Activated T-cell treated with anti-CD3 and anti-CD28 coated beads, Interleukin-2, amount 50 U/mL, for 24 hours (primary cell): ENCODE measurements at places on chromosomes 2 and 18.

DNA sequence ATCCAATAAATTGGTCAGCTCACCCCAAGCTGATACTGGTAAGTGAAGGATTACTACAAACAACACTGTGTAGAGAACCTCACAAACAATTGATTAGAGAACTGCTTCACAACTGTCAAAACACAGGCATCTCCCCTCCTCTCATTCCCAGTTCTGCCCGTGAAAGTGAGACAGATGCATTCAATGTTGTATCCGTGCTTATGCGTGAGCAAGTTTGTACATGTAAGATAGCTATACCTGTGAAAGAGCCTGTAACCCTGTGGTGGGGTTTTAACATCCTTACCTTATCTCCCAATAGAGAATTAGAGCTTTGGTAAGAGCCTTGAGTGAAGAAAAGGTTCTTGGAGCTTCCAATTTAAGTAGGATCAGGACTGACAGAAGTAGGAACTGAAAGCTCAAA, 9.1 kb downstream of the MARCHF4 start:
- no peaks in the 10 kb centered on the region for H3K36me3 ChIP-seq
- H3K27ac ChIP-seq, result no peak overlapping the region
- H3K27me3 ChIP-seq, result peaks cover 16% of the 10 kb centered on the region
- no peak overlapping the region for H3K4me3 ChIP-seq
- no peak for DNase-seq

DNA sequence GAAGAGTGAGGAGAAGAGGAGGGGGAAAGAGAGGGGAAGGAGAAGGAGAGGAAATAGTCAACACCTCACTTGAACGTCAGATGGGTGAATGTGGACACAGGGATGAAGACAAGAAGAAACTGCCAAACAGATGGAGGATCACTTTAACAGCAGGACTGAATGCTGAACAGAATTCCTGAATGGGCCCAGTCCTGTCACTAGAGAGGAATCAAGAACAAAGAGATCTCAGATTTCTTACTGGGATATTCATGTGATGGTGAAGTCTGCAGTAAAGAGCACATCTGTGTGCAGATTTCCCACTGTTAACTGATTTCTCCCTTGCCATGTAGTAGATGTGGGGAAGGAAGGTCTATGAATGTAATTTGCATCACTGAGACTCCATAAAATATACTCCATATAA, 135.4 kb downstream of the L3MBTL4 start:
- no peak overlapping the region for H3K4me3 ChIP-seq
- DNase-seq, result no peak
- no peak overlapping the region for H3K27ac ChIP-seq

- peaks cover 6% of the 10 kb centered on the region for H3K4me1 ChIP-seq
- no peak for DNase-seq
- H3K27me3 ChIP-seq, result no peaks in the 10 kb centered on the region
- peaks cover 3% of the 10 kb centered on the region for H3K36me3 ChIP-seq
- no peak overlapping the region for H3K4me3 ChIP-seq
- no peak overlapping the region for H3K27ac ChIP-seq
Measured at GRCh38 chr2:11348209-11348749, 3.8 kb upstream of the ROCK2 start.

GRCh38 chr2:216765761-216766262, 70.5 kb upstream of the IGFBP5 start:
- H3K27me3 ChIP-seq, result peaks cover 19% of the 10 kb centered on the region
- H3K27ac ChIP-seq, result no peak overlapping the region
- H3K4me3 ChIP-seq, result no peak overlapping the region
- H3K36me3 ChIP-seq, result no peaks in the 10 kb centered on the region
- no peak for DNase-seq
- no peaks in the 10 kb centered on the region for H3K4me1 ChIP-seq

GRCh38 chr18:46793565-46793964, 36.7 kb upstream of the ST8SIA5 start:
- H3K4me1 ChIP-seq, result no peaks in the 10 kb centered on the region
- no peaks in the 10 kb centered on the region for H3K36me3 ChIP-seq
- DNase-seq, result no peak
- H3K27me3 ChIP-seq, result no peaks in the 10 kb centered on the region
- H3K27ac ChIP-seq, result no peak overlapping the region

- H3K36me3 ChIP-seq, result no peaks in the 10 kb centered on the region
- H3K4me3 ChIP-seq, result no peak overlapping the region
- no peak for DNase-seq
- no peaks in the 10 kb centered on the region for H3K27me3 ChIP-seq
- H3K27ac ChIP-seq, result peak overlapping the region; percentile 90
Measured at GRCh38 chr2:237898057-237898414, 38.6 kb downstream of the RAMP1 start.

DNA sequence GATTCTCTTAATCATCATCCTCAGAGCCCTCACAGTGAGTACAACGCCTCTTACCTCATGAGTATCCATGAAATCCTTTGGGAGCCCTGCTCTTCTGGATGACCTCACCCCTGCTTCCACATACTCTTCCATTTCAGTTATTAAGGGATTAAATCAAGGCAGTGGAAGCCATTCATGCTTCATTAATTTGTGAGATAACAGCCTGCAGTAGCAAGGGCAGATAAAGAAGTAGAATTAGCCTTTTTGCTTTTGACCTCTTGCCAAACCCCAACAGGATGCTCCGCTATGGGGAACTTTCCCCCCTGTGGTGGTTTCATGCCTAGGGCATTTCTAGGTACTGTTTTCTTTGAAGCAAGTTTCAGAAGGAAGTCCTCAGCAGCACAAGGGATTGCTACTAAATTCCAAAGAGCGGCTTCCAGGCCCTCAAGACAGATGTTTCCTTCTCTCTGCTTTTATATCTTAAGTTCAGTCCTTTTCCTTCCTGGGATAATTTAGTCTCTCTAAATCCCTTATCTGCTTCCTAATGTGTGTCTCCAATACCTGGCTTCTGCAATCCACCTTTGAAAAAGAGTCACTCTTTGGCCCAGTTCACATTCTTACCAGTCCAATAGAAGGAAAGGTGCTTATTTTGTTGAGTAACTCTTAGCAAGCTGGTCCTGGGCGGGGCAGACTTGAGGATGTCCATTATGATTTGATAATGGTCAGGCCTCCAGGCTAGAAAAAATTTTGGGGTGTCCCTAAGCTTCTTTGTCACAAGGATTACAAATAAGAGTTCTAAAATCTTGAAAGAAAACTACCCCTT, 76.9 kb downstream of the MYO1B start:
- H3K27ac ChIP-seq, result no peak overlapping the region
- H3K27me3 ChIP-seq, result peaks cover 3% of the 10 kb centered on the region
- H3K4me1 ChIP-seq, result peaks cover 20% of the 10 kb centered on the region

GRCh38 chr2:212548455-212548819, 9.8 kb upstream of the ERBB4 start:
- DNase-seq, result no peak
- H3K27me3 ChIP-seq, result no peaks in the 10 kb centered on the region
- no peak overlapping the region for H3K27ac ChIP-seq

DNA sequence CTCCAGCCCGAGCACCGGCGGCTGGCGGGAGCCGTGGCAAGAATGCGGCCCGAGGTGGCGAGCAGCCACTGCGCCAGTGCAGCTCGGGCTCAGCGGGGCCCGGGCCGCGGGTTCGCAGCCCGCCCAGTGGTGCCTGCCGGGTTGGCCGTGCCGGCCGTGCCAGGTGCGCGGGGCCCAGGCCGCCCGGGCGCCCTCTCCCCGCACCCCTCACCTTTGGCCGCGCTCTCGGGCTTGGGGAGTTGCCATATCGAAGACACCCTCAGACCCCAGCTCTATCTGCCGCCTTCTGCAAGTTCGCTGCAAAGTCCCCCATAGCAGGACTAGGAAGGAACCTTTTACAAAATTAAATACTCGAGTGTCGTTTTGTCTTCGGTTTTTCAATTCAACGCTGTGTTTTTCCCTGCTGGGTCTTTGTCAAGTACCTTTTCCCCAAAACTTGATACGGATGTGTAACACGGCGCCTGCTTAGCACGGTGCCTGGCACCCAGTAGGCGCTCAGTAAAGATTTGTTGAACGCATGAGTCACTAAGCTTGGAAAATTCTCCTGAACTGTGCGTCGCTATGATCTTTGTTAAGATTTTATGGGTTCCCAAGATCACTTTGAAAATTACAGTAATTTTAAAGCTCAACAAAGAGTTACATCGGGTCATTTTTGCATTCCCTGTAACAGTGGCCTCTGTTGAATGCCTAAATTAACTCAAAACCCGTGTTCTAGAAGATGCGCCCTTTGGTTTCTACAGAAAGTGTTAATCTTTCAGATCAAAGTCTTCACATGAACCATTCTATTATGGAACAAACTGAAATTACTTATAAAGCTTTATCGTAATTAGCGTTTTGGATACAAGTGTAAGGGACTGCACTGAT, 750 bp downstream of the STRADB start:
- H3K27me3 ChIP-seq, result no peaks in the 10 kb centered on the region
- H3K27ac ChIP-seq, result peak overlapping the region; percentile 85
- H3K36me3 ChIP-seq, result peaks cover 28% of the 10 kb centered on the region
- H3K4me1 ChIP-seq, result peaks cover 42% of the 10 kb centered on the region
- H3K4me3 ChIP-seq, result peak overlapping the region; percentile 87

- H3K4me1 ChIP-seq, result peaks cover 27% of the 10 kb centered on the region
- H3K27ac ChIP-seq, result no peak overlapping the region
- no peak overlapping the region for H3K4me3 ChIP-seq
- DNase-seq, result no peak
- peaks cover 61% of the 10 kb centered on the region for H3K36me3 ChIP-seq
- no peaks in the 10 kb centered on the region for H3K27me3 ChIP-seq
Measured at GRCh38 chr2:237987268-237987667, 20.5 kb downstream of the UBE2F start.

DNA sequence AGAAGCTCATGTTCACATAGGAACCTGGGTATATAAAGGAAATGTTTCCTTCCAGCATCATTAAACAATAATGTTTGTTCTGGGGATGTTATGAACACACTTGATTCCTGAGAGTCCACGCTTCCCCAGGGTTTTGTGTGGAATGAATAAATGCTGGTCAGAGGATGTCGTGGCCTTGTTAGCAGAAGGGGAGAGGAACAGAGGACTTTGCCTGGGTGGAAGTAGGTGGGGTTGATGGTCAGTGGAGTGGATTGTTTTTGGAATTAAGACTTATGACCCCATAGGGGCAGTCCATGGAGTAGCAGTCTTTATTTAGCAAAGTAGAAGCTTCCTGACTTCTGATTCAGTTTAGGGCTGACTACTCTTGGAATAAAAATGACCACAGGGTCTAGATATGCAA, 139.6 kb downstream of the MYO1B start:
- no peak overlapping the region for H3K27ac ChIP-seq
- no peak for DNase-seq
- peaks cover 9% of the 10 kb centered on the region for H3K36me3 ChIP-seq
- no peak overlapping the region for H3K4me3 ChIP-seq
- H3K4me1 ChIP-seq, result peaks cover 13% of the 10 kb centered on the region
- H3K27me3 ChIP-seq, result peaks cover 3% of the 10 kb centered on the region

DNA sequence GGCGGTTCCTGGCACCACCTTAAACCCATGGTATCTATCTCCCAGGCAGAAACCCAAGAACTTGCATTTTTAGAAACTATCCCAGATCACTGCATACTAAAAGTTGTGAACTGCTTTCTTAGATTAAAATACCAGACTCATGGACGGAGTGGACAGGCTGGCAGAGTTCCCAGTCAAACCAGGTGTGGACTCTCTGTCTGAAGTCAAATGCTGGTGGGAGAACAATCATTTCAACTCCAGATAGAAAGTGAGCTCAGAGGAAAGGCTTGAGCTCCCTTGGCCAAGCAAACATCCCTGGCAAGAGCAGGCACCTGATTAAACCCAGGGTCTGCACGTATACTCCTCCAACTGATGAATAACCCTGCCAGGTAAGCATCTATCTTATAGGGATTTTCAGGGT, 19.5 kb downstream of the NXPH2 start:
- no peaks in the 10 kb centered on the region for H3K36me3 ChIP-seq
- no peaks in the 10 kb centered on the region for H3K4me1 ChIP-seq
- no peak overlapping the region for H3K27ac ChIP-seq
- peaks cover 8% of the 10 kb centered on the region for H3K27me3 ChIP-seq
- DNase-seq, result no peak
- no peak overlapping the region for H3K4me3 ChIP-seq

DNA sequence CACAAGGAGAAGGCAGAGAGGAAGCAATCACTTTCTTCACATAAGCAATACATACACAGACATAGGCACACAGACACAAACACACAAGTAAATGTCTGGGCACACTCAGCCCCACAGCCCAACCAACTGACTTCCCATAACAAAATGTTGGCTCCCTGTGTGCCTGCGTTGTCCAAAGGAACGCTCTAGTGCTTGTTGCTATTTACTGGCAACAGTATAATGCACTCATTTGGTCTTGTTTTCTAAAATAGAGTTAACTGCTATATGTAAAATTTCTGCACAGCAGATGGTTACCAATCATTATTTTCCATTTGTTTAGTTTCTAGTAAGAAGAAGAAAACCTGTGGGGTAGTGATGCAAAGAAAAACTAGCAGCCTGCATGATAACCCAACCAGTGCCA, 16.5 kb downstream of the FIGN start:
- no peaks in the 10 kb centered on the region for H3K4me1 ChIP-seq
- no peak overlapping the region for H3K27ac ChIP-seq
- H3K27me3 ChIP-seq, result no peaks in the 10 kb centered on the region
- no peak overlapping the region for H3K4me3 ChIP-seq
- H3K36me3 ChIP-seq, result no peaks in the 10 kb centered on the region

- no peak for DNase-seq
- no peaks in the 10 kb centered on the region for H3K27me3 ChIP-seq
- H3K4me1 ChIP-seq, result peaks cover 8% of the 10 kb centered on the region
- peaks cover 20% of the 10 kb centered on the region for H3K36me3 ChIP-seq
Measured at GRCh38 chr2:198098918-198099317, 294.5 kb downstream of the PLCL1 start.

GRCh38 chr18:42038936-42039335, 83.9 kb downstream of the PIK3C3 start:
- H3K27ac ChIP-seq, result peak overlapping the region; percentile 2
- H3K4me1 ChIP-seq, result peaks cover 1% of the 10 kb centered on the region
- DNase-seq, result no peak
- peaks cover 92% of the 10 kb centered on the region for H3K36me3 ChIP-seq

GRCh38 chr2:172211512-172211911, 108.8 kb upstream of the DLX2 start:
- H3K27ac ChIP-seq, result no peak overlapping the region
- H3K36me3 ChIP-seq, result no peaks in the 10 kb centered on the region
- no peak overlapping the region for H3K4me3 ChIP-seq
- no peaks in the 10 kb centered on the region for H3K27me3 ChIP-seq
- DNase-seq, result no peak

DNA sequence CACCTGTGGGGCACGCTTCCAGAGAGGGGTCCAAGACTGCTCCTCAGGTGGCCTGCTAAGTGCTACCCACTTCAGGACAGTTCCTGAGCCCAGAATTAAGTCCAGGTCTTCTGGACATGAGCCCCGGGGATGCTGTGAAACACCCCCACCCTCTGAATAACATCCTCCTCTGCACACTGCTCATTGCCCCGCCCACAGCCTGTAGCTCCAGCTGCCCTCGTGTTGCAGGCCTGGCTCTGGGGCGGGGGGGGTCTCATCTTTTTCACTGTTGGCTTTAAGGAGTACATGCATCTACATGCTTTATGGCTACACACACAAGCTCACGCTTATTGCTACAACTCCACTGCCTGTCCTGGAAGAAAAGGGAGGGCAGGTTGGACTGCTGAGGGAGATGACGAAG, 92.8 kb downstream of the PTGR3 start:
- no peaks in the 10 kb centered on the region for H3K4me1 ChIP-seq
- H3K27me3 ChIP-seq, result no peaks in the 10 kb centered on the region
- no peak overlapping the region for H3K27ac ChIP-seq
- H3K4me3 ChIP-seq, result no peak overlapping the region
